ENCODE measurements at places on chromosomes 1 and 21. TPM values are rescaled to one million over a fixed set of nuclear protein-coding genes. Genes with fewer than 3 reads are reported as not detected.
A peak's percentile ranks its signal among the peaks of the same experiment; 100 is the strongest.

GRCh38 chr21:37281993-37282392 lies 14.9 kb upstream of the VPS26C start:
- no peaks in the 10 kb centered on the region for H3K4me1 ChIP-seq
- H3K27ac ChIP-seq, result no peak overlapping the region
- H3K36me3 ChIP-seq, result no peaks in the 10 kb centered on the region
- DNase-seq, result no peak

- no peak overlapping the region for H3K27ac ChIP-seq
- H3K4me1 ChIP-seq, result peaks cover 47% of the 10 kb centered on the region
- no peaks in the 10 kb centered on the region for H3K27me3 ChIP-seq
- peak; percentile 21 for DNase-seq
- H3K36me3 ChIP-seq, result peaks cover 42% of the 10 kb centered on the region
Measured at GRCh38 chr1:40736085-40736531, 44.6 kb downstream of the NFYC start.

GRCh38 chr1:32825181-32825580 lies 7.7 kb downstream of the S100PBP start:
- H3K4me1 ChIP-seq, result no peaks in the 10 kb centered on the region
- H3K36me3 ChIP-seq, result peaks cover 20% of the 10 kb centered on the region
- H3K4me3 ChIP-seq, result no peak overlapping the region
- DNase-seq, result no peak
- H3K27me3 ChIP-seq, result peaks cover 2% of the 10 kb centered on the region
- H3K27ac ChIP-seq, result no peak overlapping the region

DNA sequence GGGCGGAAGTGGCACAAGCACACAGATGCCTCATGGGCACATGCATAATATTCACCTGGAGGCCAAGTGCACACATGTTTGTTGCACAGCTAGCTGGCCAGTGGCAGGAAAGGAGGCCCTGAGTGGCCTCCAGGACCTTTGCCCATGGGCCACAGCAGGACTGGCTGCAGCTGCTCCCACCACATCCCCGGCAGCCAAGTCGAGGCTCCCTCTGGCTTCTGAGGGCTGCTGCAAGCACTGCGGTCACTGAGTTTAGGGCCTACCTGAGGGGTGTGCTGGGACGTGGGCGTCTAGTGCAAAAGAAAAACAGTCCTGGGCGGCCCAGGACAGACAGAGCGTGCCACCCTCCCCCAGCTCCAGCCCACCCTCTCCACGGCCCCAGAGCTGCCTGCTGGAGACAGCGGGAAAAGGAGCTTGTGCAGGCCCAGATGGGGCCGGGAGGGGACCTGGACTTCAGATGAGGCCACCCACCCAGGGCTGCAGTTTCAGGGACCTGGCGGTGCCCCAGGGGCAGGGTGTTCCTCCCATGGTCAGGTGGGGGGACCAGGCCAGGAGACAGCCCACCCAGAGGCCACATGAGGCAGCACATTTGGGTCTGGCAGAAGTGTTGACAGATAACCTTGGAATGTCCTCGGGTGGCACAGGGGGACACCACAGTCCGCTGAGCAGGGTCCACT lies 265.9 kb upstream of the VAMP3 start:
- H3K36me3 ChIP-seq, result no peaks in the 10 kb centered on the region
- no peaks in the 10 kb centered on the region for H3K4me1 ChIP-seq
- no peak overlapping the region for H3K27ac ChIP-seq
- H3K27me3 ChIP-seq, result no peaks in the 10 kb centered on the region
- no peak for DNase-seq

Gene SUMO3
- total RNA-seq, result 149 TPM

DNA sequence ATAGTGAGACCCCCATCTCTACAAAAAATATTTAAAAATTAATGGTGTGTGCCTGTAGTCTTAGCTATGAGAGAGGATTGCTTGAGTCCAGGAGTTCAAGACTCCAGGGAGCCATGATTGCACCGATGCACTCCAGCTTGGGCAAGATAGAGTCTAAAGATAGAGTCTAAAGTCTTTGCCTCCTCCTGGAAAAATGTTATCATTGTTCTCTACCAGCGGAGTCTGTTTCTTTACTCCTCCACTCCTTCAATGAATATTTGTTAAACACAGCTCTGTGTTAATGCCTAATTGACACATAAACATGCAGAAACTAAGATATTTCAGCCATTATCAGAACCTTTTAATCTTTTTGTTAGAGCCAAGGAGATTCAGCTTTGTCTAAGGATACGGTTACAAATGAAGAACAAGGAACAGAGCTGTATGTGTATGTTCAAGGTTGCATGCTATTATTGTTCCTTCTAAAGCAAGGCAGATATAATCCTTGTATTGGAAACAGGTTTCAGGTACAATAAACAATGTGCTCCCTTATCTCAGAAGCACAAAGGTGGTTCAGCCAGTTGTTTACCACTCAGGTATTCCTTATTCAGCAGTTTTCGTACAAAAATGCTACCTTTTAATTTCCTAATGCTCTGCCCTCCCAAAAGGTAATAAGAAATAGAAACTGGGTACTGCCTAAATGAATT lies 15.4 kb downstream of the OVAAL start:
- no peak overlapping the region for H3K27ac ChIP-seq
- peaks cover 51% of the 10 kb centered on the region for H3K4me1 ChIP-seq
- no peak for DNase-seq
- no peaks in the 10 kb centered on the region for H3K36me3 ChIP-seq

Gene PLD5
- not detected for total RNA-seq

DNA sequence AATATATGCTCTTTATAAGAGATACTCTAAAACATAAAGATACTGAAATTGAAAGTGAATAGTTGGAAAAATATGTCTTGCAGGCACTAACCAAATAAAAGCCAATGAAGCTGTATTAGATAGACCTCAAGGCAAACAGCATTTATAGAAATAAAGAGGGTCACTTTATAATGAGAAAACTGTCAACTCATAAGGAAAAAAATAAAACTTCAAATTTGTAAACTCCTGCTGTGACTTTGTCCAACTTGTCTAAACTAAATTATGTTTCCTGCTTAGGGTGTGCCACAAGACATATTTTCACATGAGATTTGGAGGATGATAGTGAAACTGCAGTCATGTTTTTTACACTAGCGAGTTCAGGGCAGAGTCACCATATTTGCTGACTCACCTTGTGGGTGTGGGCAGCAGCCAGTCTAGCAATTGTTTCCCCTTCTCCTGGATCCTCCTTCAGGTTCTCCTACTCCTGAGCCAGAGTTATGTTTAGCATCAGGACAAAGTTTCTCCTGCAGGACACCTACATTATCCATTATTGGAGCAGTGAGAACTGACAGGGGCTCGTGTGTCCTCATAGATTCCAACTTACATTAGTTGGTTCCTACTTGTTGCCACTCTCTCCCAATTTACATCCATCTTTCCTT lies 43.8 kb downstream of the CD53 start:
- peak overlapping the region; percentile 82 for H3K4me3 ChIP-seq
- peak; percentile 41 for DNase-seq
- H3K27ac ChIP-seq, result peak overlapping the region; percentile 34
- peaks cover 19% of the 10 kb centered on the region for H3K4me1 ChIP-seq

DNA sequence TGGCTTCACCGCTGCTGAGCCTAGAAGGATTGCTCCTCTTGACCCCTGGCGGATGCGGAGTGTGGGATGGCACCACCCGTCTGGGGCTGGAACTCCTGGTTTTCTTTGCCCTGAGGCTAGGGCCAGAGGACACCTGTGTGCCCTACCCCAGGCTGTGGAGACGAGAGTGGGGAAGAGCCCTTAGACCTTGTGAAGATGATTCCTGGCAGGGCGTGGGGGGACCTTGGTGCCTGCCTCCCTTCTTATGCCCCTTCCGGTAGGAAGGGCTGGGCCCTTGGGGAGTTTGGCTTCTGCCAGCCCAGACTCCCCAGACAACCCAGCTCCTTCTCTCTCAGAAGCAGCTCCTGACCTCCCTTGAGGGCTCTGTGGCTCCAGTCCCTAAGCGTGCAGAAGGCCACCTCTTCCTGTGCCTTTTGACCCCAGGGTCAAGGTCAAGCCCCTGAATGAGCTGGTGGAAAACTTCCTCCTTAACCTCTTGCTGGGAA lies 891 bp downstream of the RPS6KA1 start:
- no peak overlapping the region for H3K27ac ChIP-seq
- H3K36me3 ChIP-seq, result no peaks in the 10 kb centered on the region
- H3K4me1 ChIP-seq, result peaks cover 13% of the 10 kb centered on the region
- peaks cover 2% of the 10 kb centered on the region for H3K27me3 ChIP-seq

DNA sequence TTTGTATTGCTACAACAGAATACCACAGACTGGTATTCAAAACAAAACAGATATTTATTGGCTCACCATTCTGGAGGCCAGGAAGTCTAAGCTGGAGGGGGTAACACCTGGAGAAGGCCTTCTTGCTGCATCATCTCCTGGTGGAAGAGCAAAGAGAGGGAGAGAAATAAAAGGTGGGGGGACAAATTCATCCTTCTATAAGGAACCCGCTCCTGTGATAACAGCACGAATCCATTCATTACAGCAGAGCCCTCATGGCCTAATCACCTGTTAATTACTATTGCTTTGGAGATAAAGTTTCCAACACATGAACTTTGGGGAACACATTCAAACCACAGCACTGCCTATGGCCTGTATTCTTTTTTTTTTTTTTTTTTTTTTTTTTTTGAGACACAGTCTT lies 5.4 kb downstream of the S100A2 start:
- peaks cover 20% of the 10 kb centered on the region for H3K4me1 ChIP-seq
- H3K36me3 ChIP-seq, result peaks cover 5% of the 10 kb centered on the region
- H3K4me3 ChIP-seq, result no peak overlapping the region
- no peak overlapping the region for H3K27ac ChIP-seq

- H3K27ac ChIP-seq, result peak overlapping the region; percentile 89
- peak; percentile 82 for DNase-seq
- peak overlapping the region; percentile 36 for H3K4me3 ChIP-seq
Measured at GRCh38 chr1:1554926-1555915, 14.8 kb upstream of the TMEM240 start.

GRCh38 chr21:35882791-35883240 lies 177.5 kb downstream of the SETD4 start:
- DNase-seq, result peak; percentile 12
- no peak overlapping the region for H3K27ac ChIP-seq
- peaks cover 7% of the 10 kb centered on the region for H3K4me1 ChIP-seq
- peaks cover 25% of the 10 kb centered on the region for H3K27me3 ChIP-seq
- H3K4me3 ChIP-seq, result no peak overlapping the region

Gene BACH1
- total RNA-seq, result 56.0 TPM

- peaks cover 25% of the 10 kb centered on the region for H3K4me1 ChIP-seq
- peaks cover 2% of the 10 kb centered on the region for H3K27me3 ChIP-seq
- peak overlapping the region; percentile 12 for H3K4me3 ChIP-seq
- peak; percentile 28 for DNase-seq
Measured at GRCh38 chr1:29209173-29209572, 21.6 kb downstream of the MECR start.

Gene TMEM269
- total RNA-seq, result not detected

DNA sequence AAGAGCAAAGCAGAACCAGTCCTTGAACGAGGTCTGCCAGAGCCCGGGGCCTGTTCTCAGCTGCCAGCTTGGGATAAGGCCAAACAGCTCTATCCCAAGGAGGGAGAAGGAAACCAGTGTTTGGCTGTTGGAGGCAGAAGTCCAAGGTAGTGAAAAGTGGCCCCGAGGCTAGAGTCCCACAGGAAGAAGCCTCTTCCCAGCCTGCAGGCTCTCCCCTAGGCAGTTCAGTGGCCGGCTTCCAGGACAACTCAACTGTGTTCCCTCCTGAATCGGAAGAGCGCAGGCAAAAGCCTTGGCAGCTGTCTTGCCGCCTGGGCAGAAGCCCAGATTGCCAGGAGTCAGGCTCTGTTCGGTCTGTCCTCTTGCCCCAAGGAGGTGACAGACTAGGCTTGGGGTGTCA lies 19.3 kb downstream of the QSOX1 start:
- no peak overlapping the region for H3K27ac ChIP-seq
- no peak overlapping the region for H3K4me3 ChIP-seq
- H3K27me3 ChIP-seq, result peaks cover 2% of the 10 kb centered on the region
- H3K4me1 ChIP-seq, result peaks cover 17% of the 10 kb centered on the region

Gene SCP2
- total RNA-seq, result 157 TPM

DNA sequence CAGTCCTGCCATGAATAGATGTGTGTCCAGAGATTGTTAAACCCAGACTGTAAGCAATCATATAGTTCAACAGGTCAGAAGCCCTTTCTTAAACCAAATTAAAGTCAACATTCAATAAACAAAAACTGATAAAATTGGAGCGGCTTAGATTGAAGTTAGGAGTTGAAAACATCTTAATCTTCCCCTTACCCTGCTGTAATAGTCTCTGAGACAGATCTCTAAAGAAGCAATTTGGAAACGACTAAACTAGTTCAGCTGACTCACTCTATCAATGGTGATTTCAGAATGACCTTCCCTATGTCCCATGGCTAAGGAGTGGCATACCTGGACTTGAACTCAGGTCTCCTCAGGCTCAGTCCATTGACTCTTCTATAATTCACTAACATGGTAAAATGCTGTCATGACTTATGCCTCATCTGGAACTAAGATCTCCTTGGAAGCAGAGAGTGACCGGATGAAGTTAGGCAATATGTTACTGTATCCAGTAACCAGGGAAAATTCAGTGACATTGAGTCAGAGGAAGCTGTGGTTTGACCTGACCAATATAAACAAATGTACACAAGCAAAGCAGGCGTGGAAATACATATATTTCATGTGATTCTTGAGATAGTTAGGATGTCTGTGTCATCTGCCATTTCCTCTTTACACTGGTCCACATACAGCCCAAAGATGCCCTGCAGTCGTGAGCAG lies 30.1 kb downstream of the SGIP1 start:
- H3K36me3 ChIP-seq, result peaks cover 47% of the 10 kb centered on the region
- H3K4me3 ChIP-seq, result peak overlapping the region; percentile 89
- H3K27ac ChIP-seq, result peak overlapping the region; percentile 99
- peaks cover 94% of the 10 kb centered on the region for H3K4me1 ChIP-seq

GRCh38 chr1:76303340-76303717 lies 228.8 kb downstream of the ST6GALNAC3 start:
- no peak overlapping the region for H3K27ac ChIP-seq
- no peak overlapping the region for H3K4me3 ChIP-seq
- H3K27me3 ChIP-seq, result no peaks in the 10 kb centered on the region

- H3K27ac ChIP-seq, result peak overlapping the region; percentile 97
- no peak for DNase-seq
- no peak overlapping the region for H3K4me3 ChIP-seq
- peaks cover 16% of the 10 kb centered on the region for H3K27me3 ChIP-seq
Measured at GRCh38 chr1:27543284-27543683, 53.3 kb upstream of the WASF2 start.

GRCh38 chr1:89179343-89179742 lies 3.5 kb upstream of the GBP7 start:
- H3K4me3 ChIP-seq, result no peak overlapping the region
- no peaks in the 10 kb centered on the region for H3K36me3 ChIP-seq
- peaks cover 4% of the 10 kb centered on the region for H3K27me3 ChIP-seq
- no peak for DNase-seq

- H3K4me3 ChIP-seq, result no peak overlapping the region
- no peaks in the 10 kb centered on the region for H3K36me3 ChIP-seq
- peaks cover 25% of the 10 kb centered on the region for H3K4me1 ChIP-seq
- peaks cover 6% of the 10 kb centered on the region for H3K27me3 ChIP-seq
- no peak for DNase-seq
Measured at GRCh38 chr1:214587165-214587564, 15.8 kb upstream of the CENPF start.

DNA sequence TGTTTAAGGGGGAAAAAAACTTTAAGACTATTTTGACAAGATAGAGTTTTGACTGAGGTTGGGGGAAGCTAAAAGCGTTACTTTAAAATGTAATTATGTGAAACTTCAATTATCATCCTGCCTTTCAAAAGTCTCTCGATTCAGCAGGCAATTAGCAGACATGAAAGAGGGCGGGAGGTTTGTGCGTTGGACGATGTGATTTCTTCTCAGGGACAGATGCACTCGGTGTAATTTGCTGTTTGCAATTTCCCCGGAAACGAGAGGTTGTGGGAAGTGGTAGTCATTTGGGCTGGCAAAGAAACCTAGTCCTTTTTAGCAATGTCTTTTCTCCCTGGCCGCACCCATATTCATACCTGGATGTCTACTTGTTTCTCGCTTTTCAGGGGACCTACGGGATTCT lies 27.1 kb downstream of the KAZN start:
- no peaks in the 10 kb centered on the region for H3K36me3 ChIP-seq
- DNase-seq, result no peak
- H3K27ac ChIP-seq, result no peak overlapping the region
- H3K4me3 ChIP-seq, result no peak overlapping the region
- peaks cover 2% of the 10 kb centered on the region for H3K27me3 ChIP-seq
- no peaks in the 10 kb centered on the region for H3K4me1 ChIP-seq

Measured in HFFc6 (cell line).